ENCODE measurements at places on chromosomes 5 and 9.

- DNase-seq = peak; percentile 44
These were observed 185.0 kb downstream of the GAPVD1 start for GRCh38 chr9:125446561-125447094.

- no peak for DNase-seq
These were observed 189.2 kb downstream of the HINT1 start for GRCh38 chr5:130975847-130976246.

DNA sequence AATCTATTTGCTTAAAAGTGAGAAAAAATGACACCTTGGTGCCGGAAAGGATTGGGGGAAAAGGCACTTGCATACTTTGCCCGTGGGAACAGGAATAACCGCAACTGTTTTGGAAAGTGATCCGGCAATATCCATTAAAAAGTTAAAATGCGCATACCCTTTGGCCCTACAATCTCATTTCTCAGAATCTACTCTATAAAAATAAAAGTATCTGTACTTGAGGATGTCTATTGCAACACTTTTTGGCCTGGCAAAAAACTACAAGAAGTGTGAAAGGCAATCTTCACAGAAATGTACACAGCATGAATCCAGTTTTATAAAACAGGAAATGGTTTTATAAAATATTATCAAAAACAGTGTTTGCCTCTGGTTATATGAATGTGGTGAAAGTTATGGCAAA lies 58.3 kb upstream of the NFIL3 start:
- no peak for DNase-seq

GRCh38 chr5:58501778-58502417 lies 10.7 kb downstream of the GAPT start:
- DNase-seq = peak; percentile 9

- DNase-seq = no peak
These were observed 3.1 kb downstream of the FBXW5 start for GRCh38 chr9:136941231-136942111.

GRCh38 chr9:110762783-110763182 lies 94.2 kb downstream of the MUSK start:
- no peak for DNase-seq

DNA sequence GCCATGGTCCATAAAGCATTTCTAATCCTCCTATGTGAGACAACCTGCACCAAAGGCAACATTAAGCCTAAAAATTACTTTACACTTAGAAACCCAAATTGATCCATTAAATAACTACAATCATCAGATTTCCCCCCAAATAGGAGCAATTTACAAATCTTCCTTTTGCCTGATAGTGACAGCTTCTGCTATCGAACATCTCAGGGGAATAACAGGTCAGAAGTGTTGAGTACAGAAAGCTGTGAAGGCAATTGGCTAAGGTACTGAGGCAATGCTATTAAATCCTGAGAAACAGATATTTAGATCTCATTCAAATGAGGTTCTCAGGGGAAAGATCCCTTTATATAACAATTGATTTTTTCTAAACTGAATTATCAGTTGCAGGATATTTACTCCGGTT lies 141.1 kb downstream of the PIK3R1 start:
- no peak for DNase-seq

GRCh38 chr9:122900791-122901190 lies 4.4 kb downstream of the RC3H2 start:
- peak; percentile 4 for DNase-seq

DNA sequence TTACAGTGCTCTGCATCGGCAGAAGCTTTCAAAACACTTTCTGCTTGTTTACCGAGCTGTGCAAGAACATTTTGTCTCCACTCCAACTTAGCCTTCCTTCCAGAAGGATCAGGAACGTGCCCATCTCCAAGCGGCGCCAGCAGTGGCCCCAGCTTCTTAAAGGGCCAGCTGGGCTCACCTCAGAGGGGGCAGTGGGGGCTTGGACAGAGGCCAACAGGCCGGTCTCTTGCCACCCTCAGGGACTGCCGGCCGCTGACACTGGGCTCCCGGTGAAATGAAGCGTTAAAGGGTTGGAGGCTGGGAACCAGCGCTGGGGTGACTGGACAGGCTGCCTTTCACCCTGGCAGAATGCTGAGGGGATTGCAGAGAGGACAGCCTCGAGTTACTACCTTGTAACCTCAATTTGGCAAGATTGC lies 67.0 kb upstream of the RNU6ATAC start:
- DNase-seq = no peak

- peak; percentile 56 for DNase-seq
These were observed 2.8 kb downstream of the MELK start for GRCh38 chr9:36575411-36575882.

GRCh38 chr5:141877356-141878185 lies 639 bp downstream of the PCDH1 start:
- no peak for DNase-seq

GRCh38 chr5:1030801-1031271 lies 22.2 kb downstream of the NKD2 start:
- DNase-seq = no peak

DNA sequence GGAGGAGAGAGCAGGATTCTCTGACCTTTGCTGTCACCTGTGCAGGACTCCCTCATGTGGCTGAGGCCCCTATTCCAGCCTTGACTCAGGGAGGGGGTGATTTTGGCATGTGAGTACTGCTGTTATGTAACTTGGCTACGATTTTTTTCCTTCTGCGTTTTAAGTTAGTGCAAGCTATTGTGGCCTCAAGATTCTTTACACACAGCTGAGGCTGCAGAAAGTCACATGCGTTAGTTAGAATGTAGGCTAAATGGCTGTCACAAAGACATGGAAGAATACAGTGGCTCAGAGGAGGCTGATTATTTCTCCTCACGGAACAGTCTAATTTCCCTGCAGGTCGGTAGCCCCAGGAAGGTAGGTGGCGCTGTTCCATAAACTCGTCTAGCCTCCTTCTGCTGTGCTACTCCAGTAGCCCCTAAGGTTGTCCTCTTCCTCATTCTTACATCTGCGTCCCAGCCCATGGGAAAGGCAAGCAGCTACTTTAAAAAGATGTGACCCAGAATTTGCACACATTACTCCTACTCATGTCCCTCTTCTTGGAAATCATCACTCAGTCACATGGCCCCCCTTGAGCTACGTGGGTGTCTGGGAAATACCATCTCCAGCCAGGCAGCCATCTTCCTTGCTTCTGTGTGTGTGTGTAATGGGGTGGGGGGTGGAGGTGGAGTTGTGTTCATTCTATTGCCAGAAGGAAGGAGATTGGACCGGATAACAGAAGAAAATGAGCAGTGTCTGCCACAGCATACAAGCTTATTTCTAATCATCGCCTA lies 486.6 kb downstream of the CCDC171 start:
- peak; percentile 77 for DNase-seq

GRCh38 chr9:93452710-93453046 lies 703 bp downstream of the FAM120AOS start:
- no peak for DNase-seq

- DNase-seq = no peak
These were observed 37.4 kb downstream of the PLPPR1 start for GRCh38 chr9:101065930-101066329.

GRCh38 chr9:92735636-92736562 lies 28.7 kb downstream of the BICD2 start:
- no peak for DNase-seq

GRCh38 chr9:80922544-80922943 lies 766.8 kb downstream of the TLE1 start:
- DNase-seq = no peak

DNA sequence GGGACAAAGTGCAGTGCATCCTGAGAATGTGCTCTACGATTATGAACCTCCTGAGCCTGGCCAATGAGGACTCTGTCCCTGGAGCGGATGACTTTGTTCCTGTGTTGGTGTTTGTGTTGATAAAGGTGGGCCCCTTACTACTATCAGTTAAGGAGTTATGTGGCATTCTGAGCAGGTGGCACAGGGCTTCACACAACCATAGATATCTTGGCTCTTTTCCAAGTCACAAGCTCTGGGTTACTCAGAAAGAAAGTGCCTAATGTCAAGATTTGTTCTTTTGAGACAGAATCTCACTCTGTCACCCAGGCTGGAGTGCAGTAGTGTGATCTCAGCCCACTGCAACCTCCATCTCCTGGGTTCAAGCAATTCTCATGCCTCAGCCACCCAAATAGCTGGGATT lies 99.0 kb downstream of the GAPVD1 start:
- DNase-seq = no peak

DNA sequence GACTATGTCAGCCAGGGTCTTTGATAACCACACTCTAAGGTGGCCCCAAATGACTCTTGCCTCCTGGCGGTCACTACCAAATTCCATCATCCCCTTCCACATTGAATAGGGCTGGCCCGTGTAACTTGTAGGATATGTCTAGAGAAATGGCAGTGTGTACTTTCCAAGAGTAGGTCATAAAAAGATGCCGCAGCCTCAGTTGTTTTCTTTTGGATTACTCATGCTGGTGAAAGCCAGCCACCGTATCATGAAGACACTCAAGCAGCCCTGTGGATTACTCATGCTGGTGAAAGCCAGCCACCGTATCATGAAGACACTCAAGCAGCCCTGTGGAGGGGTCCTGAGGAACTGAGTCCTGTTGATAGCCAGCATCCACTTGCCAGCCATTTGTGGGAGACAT lies 172.0 kb upstream of the TBC1D2 start:
- DNase-seq = no peak

DNA sequence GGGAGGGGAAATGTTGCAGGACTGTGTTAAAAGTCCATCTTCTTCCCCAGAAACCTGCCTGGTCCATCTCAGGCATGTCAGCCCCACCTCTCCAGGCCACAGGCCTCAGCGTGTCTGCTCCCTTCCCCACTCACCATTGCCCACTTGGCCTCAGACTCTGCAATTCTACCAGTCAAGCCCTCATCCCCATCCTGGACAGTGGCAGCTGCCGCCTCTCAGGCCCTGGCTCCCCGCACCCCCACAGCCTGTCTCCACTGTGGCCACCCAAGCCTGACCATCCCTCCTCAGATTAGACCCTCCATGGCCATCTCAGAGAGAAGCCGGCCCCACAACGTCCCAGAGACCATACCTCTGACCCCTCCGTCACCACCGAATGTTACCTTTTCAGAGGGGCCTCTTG lies 89.9 kb downstream of the BARX1 start:
- no peak for DNase-seq
